Psoas muscle (tissue), 8 donors: ENCODE measurements at places on chromosomes 11 and 22. TPM values are rescaled to one million over a fixed set of nuclear protein-coding genes. Genes with fewer than 3 reads are reported as not detected.

GRCh38 chr11:36365907-36366306 lies 69.8 kb downstream of the PRR5L start:
- H3K36me3 ChIP-seq = no peaks in the 10 kb centered on the region
- no peak overlapping the region for H3K27ac ChIP-seq
- no peak overlapping the region for H3K4me3 ChIP-seq
- no peaks in the 10 kb centered on the region for H3K4me1 ChIP-seq
- DNase-seq = no peak
- peaks cover 6% of the 10 kb centered on the region for H3K27me3 ChIP-seq

DNA sequence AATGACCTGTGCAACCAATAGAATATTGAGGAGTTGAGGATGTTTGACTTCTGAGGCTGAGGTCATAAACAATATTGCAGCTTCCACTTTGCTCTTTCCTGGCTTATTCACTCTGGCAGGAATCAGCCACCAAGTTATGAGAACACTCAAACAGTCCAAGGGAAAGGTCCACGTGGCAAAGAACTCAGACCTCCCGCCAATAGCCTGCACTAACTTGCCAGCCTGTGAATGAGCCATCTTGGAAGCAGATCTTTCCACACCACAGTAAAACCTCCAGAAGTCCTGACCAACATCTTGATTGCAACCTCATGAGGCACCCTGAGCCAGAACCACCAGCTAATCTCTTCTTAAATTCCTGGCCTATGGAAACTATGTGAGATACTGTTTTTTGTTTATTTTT lies 22.7 kb upstream of the PICALM start:
- H3K27ac ChIP-seq = no peak overlapping the region
- peaks cover 4% of the 10 kb centered on the region for H3K4me1 ChIP-seq
- H3K4me3 ChIP-seq = no peak overlapping the region
- H3K27me3 ChIP-seq = no peaks in the 10 kb centered on the region
- DNase-seq = no peak

TSPAN18 gene
- total RNA-seq = 21.7 TPM

DNA sequence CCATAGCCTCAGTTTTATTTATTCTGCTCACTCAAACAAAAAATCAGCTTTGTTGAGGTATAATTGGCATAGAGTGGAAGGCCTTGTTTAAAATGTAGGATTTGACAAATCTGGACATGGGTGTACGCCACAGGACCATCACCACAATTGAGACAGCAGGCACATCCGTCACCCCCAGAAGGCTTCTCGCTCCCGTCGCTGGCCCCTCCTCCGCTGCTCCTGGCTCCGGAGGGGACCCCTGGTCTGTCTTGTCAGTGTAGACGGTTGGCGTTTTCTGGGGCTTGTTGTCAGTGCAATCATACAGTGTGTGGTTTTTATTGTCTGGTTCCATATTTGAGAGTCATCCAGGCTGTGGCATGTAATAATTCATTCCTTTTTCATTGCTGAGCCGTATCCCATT lies 97.6 kb downstream of the KCNQ1 start:
- H3K27me3 ChIP-seq = peaks cover 10% of the 10 kb centered on the region
- H3K4me3 ChIP-seq = no peak overlapping the region
- DNase-seq = peak; percentile 31
- H3K27ac ChIP-seq = no peak overlapping the region

DNA sequence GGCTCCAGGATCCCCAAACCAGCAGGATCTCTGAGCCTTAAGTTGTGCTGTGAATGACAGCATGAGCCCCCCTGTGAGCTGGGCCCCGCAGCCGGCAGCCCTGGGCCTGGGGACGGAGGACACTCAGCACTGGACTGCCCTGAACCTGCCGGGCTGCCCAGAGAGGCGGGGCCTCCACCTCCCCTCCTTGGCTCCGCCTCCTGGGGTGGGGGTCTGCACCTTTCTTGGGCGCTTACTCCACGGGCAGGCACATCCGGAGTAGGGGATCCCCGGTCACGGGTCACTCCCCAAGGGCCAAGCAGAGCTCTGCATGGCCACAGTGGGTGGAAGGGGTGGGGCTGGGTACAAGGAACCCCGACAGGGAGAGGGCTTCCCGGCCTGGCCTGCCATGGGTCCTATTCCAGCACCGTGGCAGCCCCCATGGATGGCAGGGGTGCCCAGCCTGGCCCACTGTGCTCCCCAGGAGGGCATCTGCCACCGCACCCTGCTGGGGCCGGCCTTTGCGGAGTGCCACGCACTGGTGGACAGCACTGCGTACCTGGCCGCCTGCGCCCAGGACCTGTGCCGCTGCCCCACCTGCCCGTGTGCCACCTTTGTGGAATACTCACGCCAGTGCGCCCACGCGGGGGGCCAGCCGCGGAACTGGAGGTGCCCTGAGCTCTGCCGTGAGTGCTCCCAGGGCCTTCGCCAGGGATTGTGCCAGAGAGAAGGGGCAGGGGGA lies 5.4 kb downstream of the MUC5B start:
- H3K4me3 ChIP-seq = no peak overlapping the region
- no peak overlapping the region for H3K27ac ChIP-seq
- H3K36me3 ChIP-seq = no peaks in the 10 kb centered on the region
- no peaks in the 10 kb centered on the region for H3K4me1 ChIP-seq
- DNase-seq = peak; percentile 12
- H3K27me3 ChIP-seq = peaks cover 6% of the 10 kb centered on the region

DNA sequence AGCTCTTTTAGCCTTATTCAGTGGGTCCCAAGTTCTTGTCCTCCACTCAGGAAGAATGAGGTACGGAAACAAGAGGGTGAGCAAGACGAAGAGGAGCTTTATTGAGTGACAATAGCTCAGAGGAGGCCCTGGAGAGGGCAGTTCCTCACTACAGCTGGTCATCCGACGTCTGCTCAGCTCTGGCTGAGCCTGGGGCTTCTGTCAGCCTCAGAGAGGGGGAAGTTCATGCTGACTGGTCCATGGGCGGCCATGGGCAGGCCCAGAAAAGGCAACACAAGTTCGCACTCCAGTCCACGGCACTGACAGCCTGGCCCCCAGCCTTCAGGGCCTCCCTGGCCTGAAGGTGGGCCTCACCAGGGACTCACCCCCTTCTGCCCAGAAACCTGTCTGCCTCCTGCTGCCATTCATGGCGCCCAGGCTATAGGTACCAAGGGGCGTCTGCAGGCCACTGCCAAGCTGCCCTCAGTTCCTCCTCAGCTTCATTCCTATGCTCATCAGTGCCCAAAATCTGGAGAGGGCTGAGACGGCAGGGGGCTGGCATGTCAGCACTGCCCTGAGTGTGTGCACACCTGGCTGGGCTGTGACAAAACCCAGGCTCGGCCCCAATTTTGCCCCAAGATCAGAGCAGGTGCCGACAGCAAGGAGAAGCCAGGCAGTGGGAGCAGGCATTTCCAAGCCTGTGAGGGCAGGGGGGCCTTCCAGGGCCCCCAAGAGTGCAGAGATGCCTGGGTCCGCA lies 21.7 kb upstream of the KIAA0930 start:
- peaks cover 13% of the 10 kb centered on the region for H3K4me1 ChIP-seq
- H3K4me3 ChIP-seq = no peak overlapping the region
- H3K36me3 ChIP-seq = no peaks in the 10 kb centered on the region
- H3K27ac ChIP-seq = no peak overlapping the region

JAML gene
- total RNA-seq = 0.48 TPM

GRCh38 chr11:114250993-114251814 lies 45.0 kb upstream of the NNMT start:
- no peak overlapping the region for H3K4me3 ChIP-seq
- peaks cover 35% of the 10 kb centered on the region for H3K4me1 ChIP-seq
- H3K27ac ChIP-seq = peak overlapping the region; percentile 67
- H3K27me3 ChIP-seq = no peaks in the 10 kb centered on the region
- peaks cover 65% of the 10 kb centered on the region for H3K36me3 ChIP-seq
